ENCODE measurements at places on chromosomes 5 and 9. TPM values are rescaled to one million over a fixed set of nuclear protein-coding genes. Genes with fewer than 3 reads are reported as not detected.

The CDO1 gene
- 0.09 TPM for total RNA-seq

The CER1 gene
- total RNA-seq: not detected

The LIFR gene
- not detected for total RNA-seq

The HAND1 gene
- not detected for total RNA-seq

The GFPT2 gene
- total RNA-seq: not detected

The ANKDD1B gene
- 0.23 TPM for total RNA-seq

The IL7R gene
- 132 TPM for total RNA-seq

The PCDHB14 gene
- not detected for total RNA-seq

The AIF1L gene
- total RNA-seq: 0.32 TPM

The SLC34A3 gene
- total RNA-seq: not detected

The TSLP gene
- not detected for total RNA-seq

The FOXI1 gene
- total RNA-seq: not detected

The CCDC192 gene
- not detected for total RNA-seq

The PRLR gene
- not detected for total RNA-seq

The CFAP157 gene
- total RNA-seq: not detected

The FAM81B gene
- total RNA-seq: not detected

The IRX1 gene
- not detected for total RNA-seq

Data from T-helper 2 cell treated with Interferon-gamma antibody and Interleukin-4, amounts not matched to agents 100 ng/mL and 5 ng/mL, for 36 hours (primary cell).